ENCODE measurements at places on chromosomes 11 and 22.
A peak's percentile ranks its signal among the peaks of the same experiment; 100 is the strongest.

GRCh38 chr22:46604306-46604690, 15.9 kb upstream of the GRAMD4 start:
- DNase-seq: no peak

DNA sequence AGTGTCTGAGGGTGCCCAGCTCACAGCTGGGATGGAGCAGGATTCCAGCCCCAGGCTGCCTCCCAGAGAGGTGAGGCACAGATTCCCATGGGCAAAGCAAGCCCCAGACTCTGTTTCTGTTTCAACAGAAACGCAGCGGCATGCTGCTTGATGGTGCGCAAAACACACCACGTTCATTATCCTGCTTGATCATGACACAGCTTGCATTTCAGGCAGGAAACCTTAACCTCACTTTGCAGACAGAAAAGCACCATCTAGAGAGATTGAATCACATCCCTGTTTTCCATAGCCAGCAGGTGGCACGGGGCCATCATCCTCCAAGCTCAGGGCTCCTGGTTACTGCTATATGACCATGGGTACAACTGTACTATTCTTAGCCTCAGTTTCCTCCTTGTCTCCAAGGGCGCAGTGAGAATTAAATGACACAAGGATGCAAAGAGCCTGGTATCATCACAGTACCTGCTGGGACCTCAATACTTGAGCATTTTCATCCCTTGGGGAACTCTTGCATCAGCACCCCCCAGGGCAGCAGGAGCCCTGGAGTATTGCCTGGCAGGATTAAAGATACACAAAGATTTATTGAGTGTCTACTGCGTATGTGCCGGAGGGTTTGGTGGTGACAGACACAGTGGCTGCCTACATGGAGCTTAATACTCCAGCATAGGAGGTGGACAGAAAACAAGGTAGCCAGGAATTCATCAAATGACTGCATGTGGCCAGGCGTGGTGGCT, 110.0 kb downstream of the TP53I11 start:
- peak; percentile 22 for DNase-seq

DNA sequence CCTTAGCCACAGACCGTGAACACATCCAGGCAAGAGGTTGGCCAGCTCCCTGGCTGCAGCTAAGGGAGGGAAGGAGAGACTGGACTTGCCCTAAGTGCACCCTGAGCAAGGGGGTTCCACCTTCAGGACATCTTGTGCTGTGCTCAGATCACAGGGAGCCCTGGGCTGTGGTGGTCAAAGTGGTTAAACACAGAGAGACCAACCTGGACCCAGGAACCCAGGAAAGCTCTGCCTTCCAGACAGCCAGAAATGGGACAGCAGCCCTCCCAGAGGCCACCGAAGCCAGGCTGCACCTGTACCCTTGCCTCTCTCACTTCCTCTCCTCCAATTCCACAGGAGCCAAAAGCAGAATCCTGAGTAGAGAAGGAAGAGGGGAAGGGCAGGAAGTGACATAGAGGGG, 105.2 kb upstream of the TMEM45B start:
- DNase-seq: no peak

- DNase-seq: no peak
Observed at GRCh38 chr22:28808716-28809355, 8.5 kb upstream of the XBP1 start.

DNA sequence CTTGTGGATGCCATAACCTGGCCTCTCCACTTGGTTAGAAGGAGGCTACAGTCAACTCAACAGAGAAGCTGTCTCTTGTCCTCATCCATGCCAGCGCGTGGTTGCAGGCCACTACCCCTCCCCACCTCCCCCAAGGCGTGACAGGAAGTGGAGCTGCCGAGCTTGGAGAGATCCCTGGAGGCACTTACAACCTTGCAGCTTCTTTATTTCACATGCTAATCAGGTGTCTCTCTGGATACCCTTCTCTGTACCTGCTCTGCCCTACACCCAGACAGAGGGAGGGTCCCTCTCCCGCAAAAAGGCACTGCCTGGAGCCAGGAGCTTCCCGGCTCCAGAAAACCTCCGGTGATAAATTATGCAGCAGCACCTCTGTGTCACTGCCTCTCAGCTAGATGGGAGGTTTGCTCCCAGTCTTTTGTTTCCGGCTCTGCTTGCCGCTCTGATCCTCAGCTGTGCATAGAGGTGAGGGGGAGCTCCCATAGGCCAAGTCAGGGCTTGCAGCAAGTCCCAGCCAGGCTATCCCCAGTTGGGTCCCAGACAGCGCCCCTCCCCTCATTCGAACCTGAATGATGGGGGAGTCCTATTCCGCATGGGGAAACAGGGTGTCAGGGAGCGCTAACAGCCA, 5.7 kb downstream of the LRP4 start:
- DNase-seq: peak; percentile 95

DNA sequence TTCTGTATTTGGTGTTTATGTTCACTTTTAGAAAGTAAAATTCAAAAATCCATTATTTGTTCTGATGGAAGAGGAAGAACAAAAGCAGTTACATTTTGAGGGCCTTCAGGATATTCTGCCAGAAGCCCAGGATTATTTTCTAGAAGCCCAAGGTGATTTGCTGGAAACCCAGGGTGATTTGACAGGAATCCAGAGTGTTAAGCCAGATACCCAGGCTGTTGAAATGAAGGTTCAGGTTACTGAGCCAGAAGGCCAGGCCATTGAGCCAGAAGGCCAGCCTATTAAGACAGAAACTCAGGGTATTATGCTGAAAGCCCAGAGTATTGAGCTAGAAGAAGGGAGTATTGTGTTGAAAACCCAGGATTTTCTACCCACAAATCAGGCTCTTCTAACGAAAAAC, 33.1 kb downstream of the CCDC15 start:
- no peak for DNase-seq

GRCh38 chr11:94524341-94524740, 12.1 kb downstream of the C11orf97 start:
- no peak for DNase-seq
